Spinal cord (tissue), 10 donors: ENCODE measurements at places on chromosomes 4 and X. TPM values are rescaled to one million over a fixed set of nuclear protein-coding genes. Genes with fewer than 3 reads are reported as not detected.

The ADH1B gene
- 2.4 TPM for total RNA-seq

The CT45A1 gene
- total RNA-seq: not detected

The EDA2R gene
- 3.7 TPM for total RNA-seq

The CRMP1 gene
- total RNA-seq: 124 TPM

The OPHN1 gene
- 22.3 TPM for total RNA-seq

DNA sequence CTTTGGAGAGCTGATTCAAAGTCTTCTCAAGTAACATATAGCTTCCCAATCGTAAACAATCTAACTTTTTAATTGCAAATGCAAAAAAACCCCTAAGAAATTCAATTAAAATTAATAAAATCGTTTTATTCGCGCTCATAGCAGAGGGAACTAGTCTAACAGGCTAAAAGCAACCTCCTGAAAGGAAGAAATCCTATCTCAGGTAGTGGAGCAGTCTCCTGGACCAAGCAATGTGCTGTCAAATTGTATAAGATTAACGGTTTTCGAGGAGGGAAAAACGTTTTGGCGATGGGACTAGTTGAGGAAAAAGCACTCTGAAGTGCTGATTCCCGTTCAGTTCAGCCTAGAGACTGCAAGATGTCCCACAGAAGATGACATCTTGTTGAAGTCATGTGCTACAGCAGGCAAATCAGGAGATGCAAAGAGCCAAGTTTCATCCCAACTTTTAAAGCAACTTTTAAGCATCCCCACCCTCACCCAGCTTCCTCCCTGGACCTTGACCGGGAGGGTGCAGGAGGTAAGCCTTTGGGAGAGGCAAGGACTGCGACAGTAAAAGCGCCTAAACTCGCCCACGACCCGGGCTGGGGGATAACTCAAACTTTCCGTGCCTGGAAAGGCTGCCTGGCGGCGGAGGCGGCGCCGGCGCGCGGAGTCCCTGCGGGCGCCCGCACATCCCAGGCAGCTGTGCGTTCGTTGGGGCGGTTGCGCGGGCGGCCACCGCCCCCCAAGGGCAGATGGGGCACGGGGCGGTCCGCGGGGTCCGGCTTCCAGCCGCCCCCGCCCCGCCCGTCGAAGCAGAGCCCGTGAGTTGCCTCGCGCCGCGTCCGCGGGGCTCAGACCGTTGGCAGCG lies 784 bp downstream of the MAP7D3 start:
- H3K27ac ChIP-seq: no peak overlapping the region
- no peaks in the 10 kb centered on the region for H3K36me3 ChIP-seq
- no peaks in the 10 kb centered on the region for H3K27me3 ChIP-seq
- H3K4me1 ChIP-seq: no peaks in the 10 kb centered on the region

GRCh38 chr4:171517883-171518282 lies 295.3 kb upstream of the GALNTL6 start:
- H3K27ac ChIP-seq: no peak overlapping the region
- DNase-seq: no peak
- no peaks in the 10 kb centered on the region for H3K36me3 ChIP-seq

DNA sequence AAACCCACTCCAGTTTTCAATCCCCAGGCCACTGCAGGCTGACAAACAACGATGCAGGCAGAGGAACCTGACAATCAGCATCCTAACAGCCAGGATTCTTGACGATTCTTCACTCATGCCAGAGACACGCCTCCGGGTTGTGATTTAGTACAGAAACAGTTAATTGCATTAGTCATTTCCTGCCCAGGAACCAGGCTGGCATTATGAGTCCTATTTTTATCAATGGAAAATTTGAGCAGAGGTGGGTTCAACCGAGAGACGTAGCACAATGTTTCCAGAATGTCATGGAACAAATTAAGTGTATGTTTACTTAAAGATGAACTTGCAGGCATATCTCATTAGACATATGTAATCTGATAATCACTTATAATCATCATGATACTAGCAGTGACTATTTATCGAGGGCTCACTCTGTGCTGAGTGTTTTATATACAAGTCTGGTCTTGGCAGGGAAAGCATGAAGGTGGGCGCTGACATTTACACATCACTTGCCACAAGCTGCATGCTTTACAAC lies 159.7 kb downstream of the NSUN7 start:
- no peak overlapping the region for H3K4me3 ChIP-seq
- H3K36me3 ChIP-seq: peaks cover 3% of the 10 kb centered on the region
- no peaks in the 10 kb centered on the region for H3K27me3 ChIP-seq
- H3K4me1 ChIP-seq: peaks cover 28% of the 10 kb centered on the region
- no peak for DNase-seq

DNA sequence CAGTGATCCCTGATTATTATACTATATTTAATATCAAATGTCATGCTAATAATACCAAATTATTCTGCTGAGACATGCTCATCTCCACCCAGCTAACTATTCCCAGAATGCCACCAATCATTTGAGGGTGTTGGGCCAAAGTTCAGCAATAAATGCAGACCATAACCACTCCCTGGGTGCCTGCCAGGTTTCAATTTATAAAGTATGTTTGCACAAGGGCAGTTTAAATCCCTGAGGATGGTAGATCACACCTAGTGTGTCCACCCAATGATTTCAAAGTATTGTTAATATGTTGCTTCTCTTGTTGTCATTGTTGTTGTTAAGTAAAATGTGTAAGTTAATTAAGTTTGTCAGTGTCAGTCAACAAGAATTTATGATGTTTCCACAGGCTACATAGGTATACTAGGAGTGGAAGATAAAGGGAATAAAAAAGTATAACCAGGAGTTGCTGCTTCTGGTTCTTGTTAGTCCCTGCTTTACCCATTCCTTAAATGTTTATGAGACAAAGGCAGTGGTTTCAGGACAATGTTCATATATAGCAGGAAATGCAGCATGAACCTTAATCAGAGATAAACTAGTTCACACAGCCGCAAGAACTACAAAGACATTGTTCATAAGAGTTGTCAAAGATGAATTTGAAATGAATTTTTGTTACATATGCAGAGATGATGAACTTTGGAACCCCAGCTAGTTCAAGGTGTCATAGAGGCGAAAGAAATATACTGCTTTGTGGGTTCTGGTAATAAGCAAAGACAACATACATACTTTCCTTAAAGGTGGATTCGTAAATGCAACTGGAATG lies 25.5 kb downstream of the HPGD start:
- no peak overlapping the region for H3K27ac ChIP-seq
- no peak overlapping the region for H3K4me3 ChIP-seq
- H3K36me3 ChIP-seq: no peaks in the 10 kb centered on the region
- DNase-seq: no peak

- H3K4me1 ChIP-seq: no peaks in the 10 kb centered on the region
- no peak overlapping the region for H3K4me3 ChIP-seq
- peaks cover 5% of the 10 kb centered on the region for H3K27me3 ChIP-seq
- no peak overlapping the region for H3K27ac ChIP-seq
Observed at GRCh38 chrX:110955706-110956105, 140.3 kb upstream of the PAK3 start.

DNA sequence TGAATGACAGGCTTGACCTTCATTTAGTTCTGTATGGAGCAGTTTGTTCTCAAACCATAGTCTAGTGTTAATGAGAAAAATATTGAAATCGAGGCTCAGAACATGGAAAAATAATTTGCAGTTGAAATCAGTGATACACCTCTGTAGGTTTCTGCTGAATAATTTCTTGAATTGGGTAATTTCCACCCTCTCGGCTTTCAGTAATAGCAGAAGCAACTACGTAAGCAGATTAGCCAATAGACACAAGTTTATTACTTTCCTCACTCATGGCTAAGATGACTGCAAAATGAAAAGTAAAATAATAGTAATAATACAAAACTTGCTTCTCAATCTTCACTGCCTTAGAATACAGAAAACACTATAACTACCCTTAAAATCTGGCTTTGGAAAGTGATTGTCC lies 46.0 kb downstream of the USP38 start:
- H3K4me1 ChIP-seq: no peaks in the 10 kb centered on the region
- no peak overlapping the region for H3K4me3 ChIP-seq
- H3K27ac ChIP-seq: no peak overlapping the region
- DNase-seq: no peak
- H3K36me3 ChIP-seq: no peaks in the 10 kb centered on the region

- no peaks in the 10 kb centered on the region for H3K36me3 ChIP-seq
- H3K27me3 ChIP-seq: peaks cover 12% of the 10 kb centered on the region
- no peak overlapping the region for H3K27ac ChIP-seq
- no peak for DNase-seq
- no peaks in the 10 kb centered on the region for H3K4me1 ChIP-seq
Observed at GRCh38 chrX:118212817-118213183, 96.2 kb upstream of the KLHL13 start.

DNA sequence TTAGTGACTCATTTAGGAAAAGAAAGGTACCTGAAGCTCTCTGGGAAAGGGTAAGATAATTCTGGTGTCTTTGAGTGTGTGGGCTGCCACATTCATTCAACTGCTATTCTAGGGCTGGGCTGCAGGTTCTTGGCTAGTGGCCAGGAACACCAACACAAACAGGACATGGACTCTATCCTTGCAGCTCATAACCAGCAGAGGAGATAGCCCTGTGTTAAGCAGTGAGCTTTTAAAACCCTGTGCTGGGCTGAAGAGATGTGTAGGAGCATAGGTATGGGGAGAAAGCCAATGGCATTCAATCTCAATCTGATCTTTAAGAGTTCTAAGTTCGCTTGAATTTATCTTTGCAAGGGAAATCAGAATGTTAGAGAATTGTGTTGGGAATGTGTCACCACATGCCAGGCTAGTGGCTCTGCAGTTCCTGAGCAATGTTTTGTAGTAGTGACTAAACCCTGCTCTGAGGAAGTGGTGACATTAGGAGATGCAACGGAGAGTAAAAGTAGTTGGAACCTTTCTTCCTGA lies 39.2 kb downstream of the SGMS2 start:
- H3K4me1 ChIP-seq: no peaks in the 10 kb centered on the region
- no peaks in the 10 kb centered on the region for H3K36me3 ChIP-seq
- H3K27ac ChIP-seq: no peak overlapping the region
- DNase-seq: peak; percentile 2

- no peaks in the 10 kb centered on the region for H3K4me1 ChIP-seq
- no peak for DNase-seq
- no peak overlapping the region for H3K4me3 ChIP-seq
- no peak overlapping the region for H3K27ac ChIP-seq
Observed at GRCh38 chr4:180164799-180165198, 2078.4 kb upstream of the TENM3 start.

- no peaks in the 10 kb centered on the region for H3K4me1 ChIP-seq
- no peaks in the 10 kb centered on the region for H3K36me3 ChIP-seq
Observed at GRCh38 chr4:141455651-141456050, 180.7 kb upstream of the IL15 start.

- DNase-seq: no peak
- no peaks in the 10 kb centered on the region for H3K27me3 ChIP-seq
Observed at GRCh38 chr4:152301381-152301780, 234.5 kb downstream of the FBXW7 start.

- DNase-seq: no peak
- H3K27ac ChIP-seq: no peak overlapping the region
Observed at GRCh38 chrX:37998586-37999262, 7.6 kb upstream of the SYTL5 start.

DNA sequence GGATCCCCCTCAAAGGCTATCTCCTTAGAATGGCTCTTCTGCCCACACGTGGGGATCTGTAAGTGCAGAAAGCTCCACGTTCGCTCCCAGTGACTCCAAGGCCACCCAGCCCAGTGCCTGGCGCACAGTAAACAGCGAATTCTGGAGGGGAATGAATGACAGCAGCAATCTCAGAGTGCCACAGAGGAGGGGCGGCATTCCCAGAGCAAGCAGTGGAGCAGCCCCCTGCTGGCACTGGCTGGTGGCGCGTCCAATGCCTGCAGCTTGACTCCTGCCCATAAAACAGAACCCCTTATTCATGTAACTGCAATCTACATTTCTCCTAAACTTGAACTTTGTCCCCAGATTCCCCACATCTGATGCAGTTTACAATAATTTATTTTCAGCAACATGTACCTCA lies 6.9 kb upstream of the HELT start:
- H3K27me3 ChIP-seq: peaks cover 72% of the 10 kb centered on the region
- H3K36me3 ChIP-seq: no peaks in the 10 kb centered on the region
- no peak overlapping the region for H3K27ac ChIP-seq
- no peak overlapping the region for H3K4me3 ChIP-seq

DNA sequence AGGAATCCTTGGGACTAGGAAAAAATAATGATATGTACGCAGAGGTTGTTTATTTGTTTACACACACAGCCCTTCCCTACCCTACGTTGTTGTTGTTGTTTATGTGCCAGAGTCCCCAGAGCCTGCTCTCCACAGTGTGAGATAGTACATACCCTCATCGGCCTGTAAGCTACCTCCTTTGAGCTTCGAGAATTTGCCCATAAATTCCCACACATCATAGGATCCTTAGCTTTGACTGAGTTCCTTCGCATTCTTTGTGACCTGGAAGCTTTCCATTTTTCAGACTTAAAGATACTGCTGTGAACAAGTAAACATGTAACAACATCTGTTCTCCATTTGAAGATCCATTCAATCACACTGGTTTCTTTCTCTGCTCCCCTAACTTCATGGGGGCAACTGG lies 114.5 kb downstream of the IRF2 start:
- no peaks in the 10 kb centered on the region for H3K27me3 ChIP-seq
- H3K36me3 ChIP-seq: no peaks in the 10 kb centered on the region
- peak overlapping the region; percentile 42 for H3K27ac ChIP-seq
- no peak for DNase-seq

- no peak overlapping the region for H3K27ac ChIP-seq
- H3K4me1 ChIP-seq: no peaks in the 10 kb centered on the region
Observed at GRCh38 chr4:61011051-61011450, 189.1 kb upstream of the ADGRL3 start.
